ENCODE measurements at places on chromosomes 5 and 9.

DNA sequence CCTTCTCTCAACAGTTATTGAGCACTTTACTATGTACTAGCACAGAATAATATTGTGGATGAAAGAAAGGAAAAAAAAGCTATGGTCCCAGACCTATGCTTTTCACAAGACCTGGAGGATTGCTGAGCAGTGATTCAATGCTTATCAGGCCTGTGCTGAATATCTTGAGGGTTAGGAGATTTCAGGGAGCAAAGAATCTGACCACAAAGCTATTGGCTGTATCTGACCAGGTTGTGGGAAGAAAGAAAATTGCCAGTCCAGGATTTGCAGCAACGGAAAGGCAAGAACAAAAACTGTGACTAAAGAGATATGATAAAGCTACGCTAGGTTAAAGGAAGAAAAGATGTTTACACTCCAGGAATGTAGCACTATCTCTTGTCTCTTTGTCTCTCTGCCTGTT is 14.9 kb upstream of the MACIR start:
- no peak for DNase-seq

GRCh38 chr9:95963659-95964058 is 88.2 kb downstream of the ERCC6L2 start:
- DNase-seq, result no peak

DNA sequence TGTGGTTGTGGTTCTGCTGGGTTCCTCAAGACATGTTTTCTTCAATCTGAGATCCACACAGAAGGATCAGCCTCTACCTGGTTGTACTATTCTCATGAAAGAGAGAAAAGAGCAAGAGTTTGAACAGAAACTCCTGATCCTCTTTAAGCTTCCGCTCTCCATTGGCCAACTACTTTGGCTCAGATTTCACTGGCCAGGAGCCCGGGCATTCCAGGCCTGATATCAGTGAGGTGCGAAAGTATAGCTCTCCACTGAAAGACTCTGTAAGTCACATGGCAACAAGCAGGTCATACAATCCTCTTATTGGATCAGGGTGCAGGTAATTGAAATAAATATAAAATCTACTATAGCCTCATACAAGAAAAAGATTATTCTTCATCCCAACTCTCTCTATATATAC is 920.5 kb downstream of the TLE4 start:
- DNase-seq, result no peak

GRCh38 chr9:34465468-34465867 is 6.9 kb downstream of the DNAI1 start:
- DNase-seq, result no peak

GRCh38 chr9:96430377-96430776 is 12.2 kb upstream of the ZNF367 start:
- no peak for DNase-seq

- no peak for DNase-seq
Measured at GRCh38 chr9:17005056-17005823, 129.6 kb upstream of the CNTLN start.

DNA sequence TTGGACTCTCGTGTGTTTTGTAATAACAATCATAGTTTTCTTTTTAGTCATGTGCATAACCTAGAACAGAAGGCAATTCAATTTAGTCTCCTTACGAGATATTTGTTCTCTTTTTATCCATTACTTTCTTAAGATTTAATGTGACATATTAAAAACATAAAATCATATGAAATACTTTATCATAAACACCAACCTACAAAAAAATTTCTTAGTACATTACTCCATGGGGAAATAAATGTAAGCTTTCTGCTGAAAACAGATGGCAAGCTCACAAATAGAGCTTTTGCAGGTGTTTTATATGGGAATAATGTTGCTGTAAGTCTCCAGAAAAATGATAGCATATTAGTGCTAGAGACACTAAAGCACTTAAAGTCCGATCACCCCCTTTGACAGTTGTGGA is 1035.2 kb upstream of the ARRDC3 start:
- no peak for DNase-seq

GRCh38 chr9:121262953-121263352 is 5.0 kb upstream of the GSN start:
- DNase-seq, result no peak

- DNase-seq, result no peak
Measured at GRCh38 chr5:90563108-90563507, 4.5 kb downstream of the ADGRV1 start.

DNA sequence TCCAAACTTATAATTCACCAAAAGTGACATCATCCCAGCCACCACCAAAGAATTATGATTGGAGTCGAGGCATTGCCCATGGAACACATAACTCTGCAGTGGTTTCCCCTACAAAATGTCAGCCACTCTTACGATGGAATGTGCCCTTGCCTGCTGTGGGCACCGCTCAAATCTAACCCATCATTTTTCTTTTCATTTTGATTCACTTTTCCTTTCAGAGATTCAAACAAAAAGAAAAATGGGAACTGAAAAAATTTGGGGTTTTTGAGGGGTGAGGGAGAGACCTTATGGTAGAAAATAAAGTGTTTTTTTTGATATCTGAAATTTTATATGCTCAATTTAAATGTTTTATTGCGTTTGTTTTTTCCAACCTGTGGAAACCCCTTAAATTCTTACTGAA is 28.1 kb downstream of the SMARCA2 start:
- no peak for DNase-seq

GRCh38 chr9:68643901-68644809 is 60.9 kb upstream of the PIP5K1B start:
- DNase-seq, result no peak

GRCh38 chr5:153299891-153300290 is 190.6 kb upstream of the GRIA1 start:
- no peak for DNase-seq

GRCh38 chr5:151180291-151180690 is 22.7 kb upstream of the ANXA6 start:
- no peak for DNase-seq

- DNase-seq, result no peak
Measured at GRCh38 chr5:143812085-143812705, at the start of gene HMHB1. Gene HMHB1 (plus strand): TSS chr5:143812161.

DNA sequence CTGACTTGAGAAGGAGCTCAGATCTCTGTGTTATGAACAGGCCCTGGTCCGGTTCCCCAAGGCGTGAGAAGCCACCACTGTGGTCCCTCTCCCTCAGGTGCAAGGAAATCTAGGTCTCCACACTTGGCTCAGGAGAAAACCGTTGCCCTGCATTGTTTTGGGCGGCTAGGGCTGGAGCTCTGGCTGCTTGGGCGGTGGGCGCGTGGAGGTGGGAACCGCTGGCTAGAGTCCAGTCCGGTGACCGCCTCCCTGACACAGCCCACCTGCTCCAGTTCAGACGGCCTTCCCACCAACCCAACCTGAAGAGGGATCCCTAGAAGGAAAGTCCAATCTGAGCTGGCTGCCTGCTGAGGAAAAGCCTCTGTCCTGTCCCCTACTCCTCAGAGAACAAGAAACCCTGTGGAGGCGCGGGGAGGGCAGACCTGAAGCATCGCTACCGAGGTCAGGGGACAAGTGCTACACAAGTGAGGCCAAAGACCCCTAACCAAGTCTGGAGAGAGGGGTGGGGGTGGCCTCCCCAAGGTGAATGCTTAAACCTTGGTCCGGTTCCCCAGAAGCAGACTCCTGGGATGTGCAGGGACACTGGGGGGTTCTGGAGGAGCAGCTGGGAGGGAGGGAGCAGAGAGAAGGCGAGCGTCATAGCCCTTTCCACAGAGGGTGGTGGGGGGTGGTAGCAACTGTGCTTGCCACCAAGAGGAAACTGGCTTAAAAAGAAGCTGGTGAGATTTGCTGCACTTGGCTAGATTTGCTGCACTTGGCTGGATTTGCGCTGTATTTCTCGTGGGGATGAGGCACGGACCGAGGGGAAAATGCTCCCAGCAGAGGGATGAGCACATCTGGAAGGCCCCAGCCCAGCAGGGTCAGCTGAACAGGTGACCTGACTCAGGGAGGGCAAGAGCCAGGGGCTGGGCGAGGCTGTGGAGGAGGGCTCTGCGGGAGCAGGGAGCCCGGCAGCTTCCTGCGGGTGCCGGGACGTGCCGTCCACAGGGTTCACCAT is 65.2 kb downstream of the RAPGEF1 start:
- DNase-seq, result no peak

- no peak for DNase-seq
Measured at GRCh38 chr5:173498286-173498685, 118.2 kb downstream of the BOD1 start.

DNA sequence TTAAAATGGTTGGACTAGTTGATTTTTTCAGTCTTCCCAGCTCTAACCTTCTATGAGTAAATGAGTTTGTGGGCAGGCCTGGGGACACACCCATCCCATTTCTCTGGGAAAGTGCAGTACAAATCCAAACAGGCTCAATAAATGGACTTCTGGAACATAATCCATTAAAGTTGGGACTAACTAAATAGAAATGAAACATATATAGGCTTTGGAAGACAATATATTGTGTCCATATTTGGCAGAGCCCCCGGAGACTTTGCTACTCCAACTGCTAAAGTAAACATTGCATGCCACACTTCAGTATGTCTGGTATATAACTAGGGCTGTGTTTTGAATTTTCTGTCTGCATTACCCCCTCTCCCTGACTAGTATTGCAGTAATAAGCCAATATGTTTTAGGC is 191.4 kb upstream of the DAB2 start:
- DNase-seq, result no peak

DNA sequence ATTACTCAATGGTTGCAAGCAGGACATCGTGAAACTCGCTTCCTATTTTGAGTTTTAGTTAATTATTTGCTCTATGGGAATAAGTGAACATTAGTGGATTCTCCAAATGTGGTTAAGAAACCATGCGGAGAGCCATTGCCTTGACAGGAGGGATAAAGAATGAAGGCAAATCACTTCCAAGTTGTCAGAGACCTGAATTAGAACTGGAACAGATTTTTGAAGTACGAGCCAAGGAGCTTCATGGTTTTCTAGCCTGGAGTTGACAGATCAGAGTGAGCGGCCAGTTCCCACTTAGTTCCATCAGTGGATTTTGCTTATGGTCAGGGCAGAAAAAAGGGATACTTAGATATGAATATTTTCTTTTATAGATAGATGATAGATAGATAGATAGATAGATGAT is 171.4 kb upstream of the CDH10 start:
- no peak for DNase-seq

- no peak for DNase-seq
Measured at GRCh38 chr5:147690595-147690994, 91.9 kb downstream of the JAKMIP2 start.

GRCh38 chr5:13325765-13326164 is 618.7 kb downstream of the DNAH5 start:
- no peak for DNase-seq

GRCh38 chr5:100901821-100902341 is 1.2 kb downstream of the ST8SIA4 start:
- DNase-seq, result peak; percentile 32

DNA sequence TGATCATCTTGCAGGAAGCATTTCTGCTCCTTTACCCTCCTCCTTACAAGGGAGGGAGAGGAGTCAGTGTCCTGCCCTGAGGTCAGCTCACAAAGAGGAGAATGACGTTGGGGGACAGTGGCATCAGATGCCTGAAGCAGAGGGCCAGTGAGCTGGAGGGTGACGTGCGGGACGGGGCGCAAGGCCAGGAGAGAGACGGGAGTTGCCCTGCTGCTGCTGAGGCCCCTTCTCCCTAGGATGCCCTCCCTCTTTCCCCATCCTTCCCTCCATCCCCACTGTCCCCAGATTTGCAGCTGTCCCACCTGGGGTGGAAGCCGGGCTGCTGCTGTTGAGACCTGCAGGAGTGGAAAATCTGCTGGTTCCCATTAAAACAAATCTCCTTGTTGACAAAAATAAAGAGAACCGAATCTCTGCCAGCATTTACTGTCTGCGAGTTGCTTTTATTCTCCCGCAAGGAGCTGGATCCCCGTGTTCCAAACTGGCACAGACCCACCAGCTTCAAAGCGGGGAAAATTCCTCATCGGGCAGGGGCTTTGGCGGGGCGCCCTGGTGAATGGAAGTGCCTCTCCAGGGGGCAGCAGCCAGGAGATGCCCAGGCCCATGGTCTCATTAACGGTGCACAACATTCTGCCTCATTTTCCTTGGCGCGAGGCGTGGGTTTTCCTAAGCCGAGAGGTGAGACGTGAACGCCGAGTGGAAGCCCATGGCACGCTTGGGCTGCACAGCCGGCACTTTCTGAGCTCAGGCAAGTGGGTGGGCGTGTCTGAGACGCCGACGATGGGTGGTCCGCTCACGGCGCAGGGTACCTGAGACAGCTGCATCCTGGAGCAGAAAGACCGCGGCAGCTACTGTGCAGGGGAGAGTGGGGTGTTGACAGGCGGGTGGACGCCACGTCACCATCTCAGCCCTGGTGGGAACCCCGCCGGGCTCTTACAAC is 13.9 kb upstream of the COL5A1 start:
- DNase-seq, result no peak

- no peak for DNase-seq
Measured at GRCh38 chr5:132115375-132115774, 41.8 kb downstream of the CSF2 start.

DNA sequence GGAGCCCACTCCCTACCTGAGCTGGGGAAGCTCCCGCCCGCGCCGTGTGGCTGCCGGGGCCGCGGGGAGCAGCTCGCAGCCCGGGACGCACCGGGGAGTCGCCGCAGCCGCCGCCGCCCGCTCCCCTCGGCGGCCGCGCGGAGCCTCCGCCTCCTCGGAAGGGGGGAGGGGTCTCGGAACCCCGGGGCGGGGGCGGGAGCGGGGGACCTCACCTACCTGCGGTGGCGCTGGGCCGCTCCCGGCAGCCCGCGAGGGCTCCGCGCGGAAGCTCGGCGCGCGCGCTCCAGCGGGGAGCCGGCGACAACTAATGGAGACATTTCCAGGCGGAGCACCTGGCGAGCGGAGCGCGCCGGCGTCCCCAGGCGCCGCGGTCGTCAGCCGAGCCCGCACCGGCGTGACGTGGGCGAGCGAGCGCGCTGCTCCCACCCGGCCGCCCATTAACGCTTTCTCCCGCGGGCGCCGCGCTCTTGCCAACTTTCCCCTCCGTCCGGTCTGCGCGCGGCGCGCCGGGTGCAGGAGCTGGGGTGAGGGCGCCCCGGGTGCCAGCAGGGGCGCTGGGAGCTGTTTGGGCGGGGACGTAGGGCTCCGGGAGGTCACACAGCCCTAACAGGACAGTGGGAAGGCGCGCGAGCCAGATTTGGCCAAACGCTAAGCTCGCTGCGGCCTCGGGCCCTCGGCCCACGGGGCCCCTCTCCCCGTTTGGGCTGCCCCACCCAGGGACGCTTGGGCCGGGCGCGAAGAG is 4.3 kb upstream of the IRX4 start:
- no peak for DNase-seq
